Fibroblast of skin of right biceps (primary cell): ENCODE measurements at places on chromosomes 3 and 15.
A peak's percentile ranks its signal among the peaks of the same experiment; 100 is the strongest.

DNA sequence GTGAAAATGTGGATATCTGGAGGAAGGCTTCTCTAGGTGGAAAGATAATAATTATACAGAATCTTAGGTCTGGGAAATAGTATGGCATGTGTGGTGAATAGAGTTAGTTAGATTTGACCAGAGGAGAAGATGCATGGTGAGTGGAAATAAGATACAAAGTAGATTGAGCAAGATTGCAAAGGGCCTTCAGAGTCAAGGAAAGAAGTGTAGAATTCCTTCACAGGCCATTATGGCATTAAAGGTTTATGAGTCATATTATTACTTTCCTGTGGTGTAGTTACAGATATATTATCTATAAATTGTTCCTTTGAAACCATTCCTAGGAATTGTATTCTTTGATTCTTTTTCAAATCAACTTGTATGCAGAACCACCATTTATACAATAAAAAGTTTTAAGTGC is 660.3 kb downstream of the SI start:
- peak; percentile 6 for DNase-seq

DNA sequence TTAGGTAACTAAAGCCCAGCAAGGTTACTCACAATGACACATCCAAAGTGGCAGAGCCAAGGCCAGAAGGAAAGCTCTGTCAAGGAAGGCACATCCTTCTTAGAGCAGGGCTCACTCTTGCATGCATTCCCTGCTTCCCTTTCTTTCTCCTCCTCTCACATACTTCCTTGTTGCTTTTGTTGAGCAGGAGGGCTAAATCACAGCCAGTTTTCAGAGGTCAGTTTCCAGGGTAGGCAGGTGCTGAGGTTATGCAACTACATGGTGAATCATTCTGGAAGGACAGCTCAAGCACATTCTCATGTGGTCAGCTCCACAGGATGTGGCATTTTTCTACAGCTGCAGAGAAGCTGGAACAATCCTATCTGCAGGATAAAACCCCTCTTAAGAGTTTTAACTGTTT is 275.6 kb downstream of the ZNF621 start:
- DNase-seq, result peak; percentile 60

- DNase-seq, result no peak
These were observed 1.9 kb upstream of the ISL2 start for GRCh38 chr15:76334438-76335306.

GRCh38 chr3:105466495-105467404 is 100.0 kb downstream of the ALCAM start:
- peak; percentile 60 for DNase-seq

DNA sequence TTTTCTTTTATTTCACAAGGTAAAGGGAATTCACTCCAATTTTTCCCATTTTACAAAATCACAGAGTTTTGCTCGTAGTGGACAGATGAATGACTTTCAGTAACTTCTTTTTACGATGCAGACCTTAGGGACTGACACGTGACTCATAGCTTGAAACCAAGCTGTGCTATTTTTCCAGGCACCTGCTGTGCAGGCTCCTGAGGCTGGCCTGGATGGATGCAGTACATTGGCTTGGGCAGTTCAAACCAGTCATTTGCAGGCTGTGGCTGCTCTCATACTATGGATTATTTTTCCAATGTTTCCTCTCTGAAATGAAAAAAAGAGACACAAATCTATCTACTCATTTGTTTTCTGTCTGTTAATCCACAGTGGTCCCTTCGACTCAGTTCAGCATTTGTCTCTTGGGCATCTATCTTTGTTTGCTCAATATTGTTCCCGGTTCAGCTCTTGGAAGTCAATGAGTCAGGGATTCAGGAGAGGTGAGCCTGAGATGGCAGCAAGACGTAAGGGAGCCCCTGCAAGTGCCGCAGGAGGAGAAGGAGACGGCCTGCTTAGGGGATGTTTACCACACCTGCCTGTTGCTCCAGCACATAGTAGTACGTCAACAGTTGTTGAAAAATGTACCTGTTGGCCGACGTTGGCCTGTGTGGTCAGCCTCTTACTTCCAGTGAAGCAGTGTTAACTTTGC is 92.8 kb downstream of the SV2B start:
- DNase-seq, result no peak

GRCh38 chr3:29644261-29644660 is 363.4 kb downstream of the RBMS3 start:
- DNase-seq, result peak; percentile 88

- no peak for DNase-seq
These were observed 292.1 kb downstream of the CGGBP1 start for GRCh38 chr3:87766721-87767120.

- no peak for DNase-seq
These were observed 123.1 kb downstream of the APBA2 start for GRCh38 chr15:29008846-29009245.
